ENCODE measurements at places on chromosomes 3 and 15.

DNA sequence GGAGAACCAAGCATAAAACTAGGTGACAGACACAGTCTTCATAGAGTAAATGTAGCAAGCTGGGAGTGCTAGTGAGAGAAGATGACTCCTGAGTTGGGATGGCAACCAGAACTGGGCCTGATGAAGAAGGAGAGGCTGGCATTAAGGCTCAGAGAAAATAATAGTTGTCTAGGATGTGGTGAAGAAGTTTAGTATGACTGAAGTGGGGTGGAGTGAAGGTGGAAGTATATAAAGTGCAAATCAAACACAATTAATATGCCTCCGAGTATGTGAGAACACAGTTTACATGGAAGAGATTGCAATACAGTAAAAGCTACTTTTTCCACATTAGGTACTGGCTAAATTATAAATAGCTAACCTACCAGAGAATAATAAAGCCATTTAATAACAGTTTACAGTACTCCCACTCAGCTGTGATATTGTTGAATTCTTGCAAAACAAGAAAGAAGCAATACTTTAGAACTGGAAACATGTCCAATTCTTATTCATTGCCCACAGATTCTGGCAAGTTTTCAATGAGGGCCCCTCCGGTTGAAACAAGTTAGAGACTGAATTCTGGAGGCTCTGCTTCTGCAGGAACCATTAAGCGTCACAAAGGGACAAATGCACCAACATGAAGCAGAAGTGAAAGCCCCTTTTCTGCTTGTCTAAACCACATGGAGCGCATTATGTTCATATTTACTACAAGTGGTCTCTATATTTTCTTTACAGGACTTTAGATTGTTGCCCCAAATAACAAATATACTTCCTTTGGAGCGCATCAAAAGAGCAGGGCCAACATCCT, 243.7 kb downstream of the SLC9A9 start:
- DNase-seq: no peak

GRCh38 chr3:139427283-139428060, 38.0 kb upstream of the COPB2 start:
- DNase-seq: no peak

- DNase-seq: no peak
Measured at GRCh38 chr3:64331605-64332004, 106.3 kb upstream of the PRICKLE2 start.

GRCh38 chr15:61079529-61079928, 149.6 kb downstream of the RORA start:
- no peak for DNase-seq

- DNase-seq: no peak
Measured at GRCh38 chr15:36294359-36294758, 285.1 kb upstream of the CDIN1 start.
